Uterus (tissue), 4 donors: ENCODE measurements at places on chromosomes 13 and 19.

GRCh38 chr13:32075170-32075851 lies 43.7 kb downstream of the FRY start:
- DNase-seq = no peak

- no peak for DNase-seq
These were observed 18.1 kb upstream of the GSX1 start for GRCh38 chr13:27774169-27774568.

DNA sequence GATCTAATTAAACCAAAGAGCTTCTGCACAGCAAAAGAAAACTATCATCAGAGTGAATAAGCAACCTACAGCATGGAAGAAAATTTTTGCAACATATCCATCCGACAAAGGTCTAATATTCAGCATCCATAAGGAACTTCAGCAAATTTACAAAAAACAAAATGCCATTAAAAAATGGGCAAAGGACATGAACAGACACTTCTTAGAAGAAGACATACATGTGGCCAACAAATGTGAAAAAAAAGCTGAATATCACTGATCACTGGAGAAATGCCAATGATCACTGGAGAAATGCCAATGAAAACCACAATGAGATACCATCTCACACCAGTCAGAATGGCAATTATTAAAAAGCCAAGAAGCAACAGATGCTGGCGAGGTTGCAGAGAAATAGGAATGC lies 32.5 kb downstream of the ZNF582 start:
- no peak for DNase-seq

- no peak for DNase-seq
These were observed 621.5 kb upstream of the ATXN8OS start for GRCh38 chr13:69485991-69486592.
